ENCODE measurements at places on chromosomes 1 and 21.

- no peak for DNase-seq
Observed at GRCh38 chr1:113784104-113784779, 25.0 kb upstream of the PHTF1 start.

- DNase-seq: no peak
Observed at GRCh38 chr1:210311726-210312493, 16.8 kb upstream of the HHAT start.

DNA sequence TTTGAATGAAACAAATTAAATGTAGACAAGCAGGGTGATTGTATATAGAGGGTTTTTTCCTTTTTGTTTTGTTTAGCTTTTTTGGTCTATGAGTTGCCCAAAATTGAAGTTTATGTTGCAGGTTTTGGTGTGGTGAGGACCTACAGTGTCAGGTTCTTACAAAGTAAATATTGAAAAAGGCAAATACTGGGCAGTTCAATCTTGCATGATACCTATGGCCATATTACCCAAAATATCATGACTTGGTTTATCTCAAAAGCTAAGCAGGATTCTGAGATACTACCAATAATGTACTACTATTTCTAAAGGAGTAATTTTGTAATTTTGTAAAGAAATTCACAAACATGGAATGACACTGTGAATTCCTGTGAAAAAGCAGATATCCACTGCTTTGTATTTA, 1.8 kb downstream of the DNAJB4 start:
- no peak for DNase-seq

GRCh38 chr1:33349081-33349759, 28.3 kb upstream of the A3GALT2 start:
- DNase-seq: peak; percentile 72

GRCh38 chr1:116817582-116818064, 63.4 kb downstream of the CD2 start:
- peak; percentile 76 for DNase-seq

DNA sequence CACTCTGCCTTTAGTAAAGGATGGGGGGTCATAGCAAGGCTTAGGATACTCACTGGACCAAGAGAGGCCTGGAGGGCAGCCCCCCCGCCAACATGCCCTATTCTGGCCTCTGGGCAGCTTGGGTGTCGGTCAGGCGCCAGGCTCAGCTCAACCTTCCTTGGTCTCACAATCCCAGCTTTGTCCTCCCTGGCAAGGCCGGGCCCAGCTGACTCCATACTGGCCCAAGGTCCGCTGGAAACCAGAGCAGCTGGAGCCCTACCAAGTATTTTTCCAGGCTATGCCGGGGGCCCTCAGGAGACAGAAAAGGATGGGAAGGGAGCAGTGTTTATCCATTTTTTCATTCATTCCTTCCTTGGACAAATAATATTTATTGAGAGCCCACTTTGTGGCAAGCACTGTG, 6.2 kb downstream of the FBXO2 start:
- no peak for DNase-seq

DNA sequence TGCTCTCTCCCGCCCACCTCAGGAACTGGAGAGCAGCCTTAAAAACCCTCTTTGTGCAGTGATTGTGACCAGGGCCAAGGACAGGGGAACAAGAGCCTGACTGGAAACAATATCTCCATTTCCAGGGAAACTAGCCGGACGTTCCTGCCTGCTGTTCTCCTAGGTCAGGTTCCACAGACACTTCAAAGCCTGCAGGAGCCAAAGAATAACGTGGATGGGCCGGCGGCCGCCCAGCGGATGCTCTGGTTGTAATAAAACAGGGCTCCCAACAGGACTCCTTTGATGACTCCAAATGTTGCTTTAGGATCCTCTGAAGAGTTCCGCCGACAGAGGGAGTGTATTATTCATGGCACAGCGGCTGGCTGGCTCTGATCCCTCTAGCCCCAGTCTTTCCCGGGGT, 162.2 kb downstream of the PLXNA2 start:
- DNase-seq: no peak

DNA sequence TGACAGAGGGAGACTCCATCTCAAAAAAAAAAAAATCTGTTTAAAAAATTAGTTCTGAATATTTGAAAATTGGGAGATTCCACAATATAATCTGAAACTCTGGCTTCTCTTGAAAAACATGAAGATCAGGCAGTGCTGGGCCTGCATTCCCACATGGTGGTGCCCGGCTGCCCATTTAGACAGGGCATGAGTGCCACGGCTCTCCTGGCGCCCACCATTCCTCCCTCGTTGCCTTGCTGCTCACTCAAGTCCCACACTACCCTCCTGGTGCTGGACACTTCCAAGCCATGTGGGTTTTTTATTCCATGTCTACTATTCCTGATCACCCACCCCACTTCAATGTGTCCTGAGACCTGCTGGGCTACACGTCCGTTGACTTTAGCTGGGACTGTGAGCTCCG, 10.8 kb upstream of the MYOM3 start:
- DNase-seq: no peak

GRCh38 chr1:145983960-145984830, 12.2 kb downstream of the TXNIP start:
- DNase-seq: no peak

DNA sequence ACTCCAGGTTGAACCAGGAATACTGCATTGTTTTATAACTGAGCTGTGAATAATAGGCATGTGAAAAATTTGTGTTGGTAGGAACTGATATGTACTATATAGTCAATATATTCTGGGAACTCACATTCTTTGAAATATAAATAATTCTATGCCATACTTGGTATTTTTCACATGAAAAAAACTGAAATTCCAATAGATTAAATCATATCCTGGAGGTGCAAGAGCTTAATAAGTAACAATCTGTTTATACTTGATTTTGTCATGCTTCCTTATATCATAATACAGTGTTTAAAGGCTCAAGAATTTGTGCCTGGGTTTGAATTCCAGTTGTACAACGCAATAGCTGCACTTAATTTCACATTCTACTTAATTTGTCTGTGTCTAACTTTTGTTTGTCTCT, 387.0 kb downstream of the USP25 start:
- no peak for DNase-seq
